ENCODE measurements at places on chromosomes 6 and 20.

- DNase-seq = peak; percentile 88
These were observed 706 bp downstream of the ZNF184 start for GRCh38 chr6:27472182-27472616.

- DNase-seq = no peak
These were observed 6.5 kb downstream of the ZNF322 start for GRCh38 chr6:26653007-26653406.

GRCh38 chr6:130796313-130796905, 30.8 kb upstream of the SMLR1 start:
- DNase-seq = no peak

DNA sequence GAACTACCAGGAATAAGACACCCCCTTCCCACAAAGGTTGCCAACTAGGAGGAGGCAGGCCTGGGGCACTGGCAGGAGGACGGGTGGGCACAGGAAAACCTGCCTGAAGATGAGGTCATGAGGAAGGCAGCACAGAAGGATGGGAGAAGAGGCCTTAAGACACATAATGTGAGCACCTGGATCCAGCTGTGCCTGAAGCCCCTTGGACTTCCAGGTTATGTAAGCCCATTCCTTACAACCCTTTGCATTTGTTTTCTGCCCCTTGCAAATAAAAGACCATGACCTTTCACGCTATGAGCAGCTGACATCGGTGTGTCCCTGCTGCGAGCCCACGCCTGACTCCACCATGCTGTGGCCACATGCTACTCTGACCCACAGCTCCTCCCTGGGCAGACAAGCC, 23.4 kb downstream of the KCNQ2 start:
- no peak for DNase-seq

DNA sequence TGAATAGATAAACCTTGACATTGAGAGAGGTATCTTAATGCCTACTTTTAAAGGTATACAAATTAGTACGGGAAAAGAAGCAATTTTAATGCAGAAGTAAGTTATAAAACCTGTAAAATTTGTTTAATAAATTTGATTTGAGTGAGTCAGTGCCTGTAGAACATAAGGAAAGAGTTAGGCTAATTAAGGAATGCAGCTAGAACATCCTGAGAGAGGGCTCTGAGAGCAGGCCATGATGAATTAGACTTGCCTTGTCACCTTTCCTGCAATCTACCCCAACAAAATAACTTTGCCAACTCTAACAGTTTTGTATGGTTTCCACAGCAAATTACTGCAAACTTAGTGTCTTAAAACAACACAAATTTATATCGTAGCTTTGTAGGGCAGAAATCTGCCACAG, 700.8 kb downstream of the RFPL4B start:
- DNase-seq = no peak

Measured in B cell (primary cell).